Right hindlimb (tissue), 1 donor: ENCODE measurements at places on chromosomes 7 and 10.

- DNase-seq: no peak
Observed at GRCh38 chr10:132878730-132879407, 63.5 kb downstream of the CFAP46 start.

DNA sequence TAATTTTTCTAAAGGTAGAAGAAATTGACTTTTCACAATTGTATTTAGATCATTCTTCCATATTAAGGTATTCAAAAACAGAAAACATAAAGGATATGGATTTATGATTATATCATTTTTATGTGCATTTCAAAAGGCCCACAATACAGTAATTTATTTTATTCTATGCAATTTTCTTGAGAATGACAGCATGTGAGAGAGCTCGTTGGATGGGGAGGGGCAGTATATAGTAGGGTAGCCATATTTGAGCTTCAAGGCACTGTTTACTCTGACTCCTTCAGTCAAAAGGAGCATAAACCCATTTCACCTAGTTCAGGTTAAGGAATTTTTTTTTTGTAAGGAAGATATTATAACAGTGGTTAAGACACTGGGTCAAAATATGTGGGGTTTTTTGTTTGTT lies 140.8 kb upstream of the KAT6B start:
- DNase-seq: no peak

DNA sequence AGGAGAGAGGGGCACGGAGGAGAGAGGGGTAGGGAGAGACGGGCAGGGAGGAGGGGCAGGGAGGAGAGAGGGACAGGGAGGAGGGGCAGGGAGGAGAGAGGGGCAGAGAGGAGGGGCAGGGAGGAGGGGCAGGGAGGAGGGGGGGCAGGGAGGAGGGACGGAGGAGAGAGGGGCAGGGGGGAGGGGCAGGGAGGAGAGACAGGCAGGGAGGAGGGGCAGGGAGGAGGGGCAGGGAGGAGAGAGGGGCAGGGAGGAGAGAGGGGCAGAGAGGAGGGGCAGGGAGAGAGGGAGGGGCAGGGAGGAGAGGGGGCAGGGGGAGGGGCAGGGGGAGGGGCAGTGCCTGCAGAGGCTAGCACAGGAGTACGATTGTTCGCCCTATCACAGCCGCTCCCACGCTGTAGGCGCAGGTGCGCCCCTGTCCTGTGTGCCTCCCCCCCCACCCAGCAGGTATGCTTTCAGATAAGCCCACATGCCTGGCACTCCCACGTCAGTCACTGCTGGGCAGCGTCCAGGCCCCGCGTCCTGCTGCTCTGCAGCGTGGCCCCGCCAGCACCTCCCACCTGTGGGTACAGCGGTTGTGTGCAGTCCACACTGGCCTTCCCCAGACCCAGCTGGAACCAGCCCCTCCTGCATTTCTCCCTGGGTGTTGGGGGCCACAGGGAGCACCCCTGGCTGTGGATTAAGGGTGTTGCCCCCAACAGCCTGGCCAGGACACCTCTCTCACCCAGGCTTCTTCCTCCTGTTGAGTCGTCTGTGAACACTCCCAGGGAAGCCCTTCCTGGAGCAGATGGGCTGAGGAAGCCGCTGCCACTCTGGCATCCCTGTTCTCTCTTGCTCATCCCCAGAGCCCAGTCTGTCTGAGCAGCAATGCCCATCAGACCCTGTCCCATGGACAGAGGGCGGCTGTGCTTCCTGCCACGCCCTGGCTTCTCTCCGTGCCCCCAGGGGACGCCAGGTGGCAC lies 10.8 kb downstream of the NKX6-2 start:
- DNase-seq: no peak

GRCh38 chr10:71981015-71981875 lies 17.1 kb downstream of the CHST3 start:
- peak; percentile 73 for DNase-seq

DNA sequence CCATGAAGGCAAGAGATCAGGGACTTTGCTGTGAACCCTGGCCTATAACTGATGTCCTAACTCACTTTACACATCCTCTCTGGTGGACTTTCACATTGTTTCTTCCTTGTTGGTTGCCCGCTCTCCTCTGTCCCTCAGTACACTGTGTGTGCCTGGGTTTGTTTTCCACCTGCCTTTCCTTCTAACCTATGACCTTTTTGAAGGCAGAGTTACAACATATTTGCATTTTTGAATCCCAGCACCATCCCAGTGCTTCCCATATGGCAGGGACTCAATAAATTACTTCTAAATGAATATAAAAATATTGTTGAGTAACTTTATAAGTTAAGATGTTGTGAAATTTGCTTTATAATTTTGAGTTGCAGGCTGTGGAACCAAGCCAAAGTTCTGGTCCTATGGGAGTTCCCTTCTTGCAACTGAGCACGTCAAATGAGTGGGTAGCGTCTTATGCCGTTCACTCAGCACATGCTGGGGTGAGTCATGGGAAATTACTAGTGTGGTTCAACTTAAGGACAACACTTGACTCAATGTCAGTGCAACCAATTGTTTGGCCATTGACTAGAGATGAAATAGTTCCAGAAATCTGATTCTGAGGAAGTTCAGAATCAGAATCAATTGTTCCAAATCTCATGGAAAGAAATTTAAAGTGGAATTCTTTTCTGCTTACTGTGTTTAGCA lies 250.9 kb downstream of the TWIST1 start:
- peak; percentile 42 for DNase-seq

- DNase-seq: no peak
Observed at GRCh38 chr10:74118804-74119203, 31.8 kb downstream of the AP3M1 start.

- DNase-seq: no peak
Observed at GRCh38 chr7:26664735-26665416, 199.5 kb downstream of the SKAP2 start.

- no peak for DNase-seq
Observed at GRCh38 chr10:110304394-110304779, 333 bp downstream of the SMNDC1 start.

GRCh38 chr7:149218469-149219420 lies 20.7 kb upstream of the ZNF212 start:
- no peak for DNase-seq

GRCh38 chr10:77029777-77030717 lies 607.6 kb downstream of the KCNMA1 start:
- DNase-seq: no peak

DNA sequence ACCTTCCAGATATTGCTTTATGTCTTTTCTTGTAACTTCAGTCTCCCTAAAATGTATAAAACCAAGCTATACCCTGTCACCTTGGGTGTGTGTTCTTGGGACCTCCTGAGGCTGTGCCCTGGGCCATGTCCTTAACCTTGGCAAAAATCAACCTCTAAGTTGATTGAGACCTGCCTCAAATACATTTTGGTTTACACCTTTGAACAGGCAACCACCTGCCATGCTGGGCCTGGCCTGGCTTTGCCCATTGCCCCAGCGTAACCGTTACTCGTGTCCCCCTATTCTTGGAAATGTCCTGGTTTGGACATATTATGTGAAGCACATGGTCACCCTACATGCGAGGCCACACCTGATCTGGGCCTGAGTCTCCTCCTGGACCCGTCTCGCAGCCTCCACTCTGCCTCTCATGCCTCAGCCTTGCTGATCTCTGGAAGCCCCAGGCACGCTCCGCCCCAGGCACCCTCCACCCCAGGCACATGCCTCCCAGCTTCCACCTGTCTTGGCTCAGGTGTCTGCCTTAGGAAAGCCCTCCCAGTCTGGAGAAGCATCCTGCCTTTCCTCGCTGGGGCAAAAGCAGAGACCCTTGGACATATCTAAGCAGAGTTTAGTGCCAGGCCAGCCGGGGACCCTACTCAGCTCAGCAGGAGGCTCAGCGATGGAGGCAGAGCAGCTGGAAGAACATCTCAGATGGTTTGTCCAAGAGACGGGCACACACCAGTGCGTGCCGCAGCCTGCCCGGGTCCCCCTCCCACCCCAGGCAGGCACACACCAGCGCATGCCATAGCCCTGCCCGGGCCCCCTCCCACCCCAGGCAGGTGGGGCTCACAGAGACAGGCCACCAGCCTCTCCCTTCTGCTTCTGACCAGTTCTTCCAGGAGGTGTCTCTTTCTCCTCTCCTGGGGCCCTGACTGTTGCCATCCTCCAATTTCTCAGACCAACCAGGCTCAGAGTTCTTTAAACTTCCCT lies 4.0 kb upstream of the VIPR2 start:
- no peak for DNase-seq

GRCh38 chr10:18505456-18506118 lies 145.8 kb downstream of the NSUN6 start:
- no peak for DNase-seq

DNA sequence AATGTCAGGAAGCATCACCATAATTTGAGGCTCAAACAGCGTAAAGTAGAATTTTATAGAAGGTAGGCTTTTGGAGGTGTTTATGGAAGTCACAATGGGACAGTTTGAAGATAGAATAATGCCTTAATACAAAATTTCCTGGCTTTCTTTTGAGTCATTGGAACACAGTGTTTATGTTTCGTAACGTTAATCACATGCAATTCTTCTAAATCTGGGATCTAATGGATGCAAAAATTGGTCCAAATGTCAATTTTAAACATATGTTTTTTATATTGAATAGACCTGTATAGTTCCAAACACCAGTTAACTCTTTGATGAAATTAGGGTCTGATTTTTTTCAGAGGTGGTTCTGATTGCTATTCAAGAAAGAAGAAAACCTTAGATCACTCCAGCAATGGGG lies 86.5 kb upstream of the HPS1 start:
- no peak for DNase-seq

GRCh38 chr10:63214571-63214970 lies 81.4 kb downstream of the NRBF2 start:
- DNase-seq: no peak

DNA sequence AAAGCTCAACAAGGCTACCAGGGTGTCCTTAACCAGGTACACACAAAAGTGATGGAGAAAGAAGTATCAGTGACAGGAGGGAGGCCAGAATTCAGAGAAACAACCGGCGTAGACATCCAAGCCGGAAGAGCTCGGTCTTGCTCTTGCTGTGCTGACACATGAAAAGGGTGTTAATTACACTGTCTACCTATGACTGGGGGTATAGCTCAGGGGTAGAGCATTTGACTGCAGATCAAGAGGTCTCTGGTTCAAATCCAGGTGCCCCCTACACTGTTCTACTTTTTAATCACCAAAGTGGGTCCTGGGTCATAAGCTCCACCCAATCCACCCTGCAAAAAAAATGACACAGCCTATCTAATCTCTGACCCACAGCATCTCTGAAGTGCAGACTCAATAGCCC lies 86.9 kb upstream of the ZNF746 start:
- DNase-seq: no peak

GRCh38 chr7:121371883-121372282 lies 24.2 kb downstream of the FAM3C start:
- DNase-seq: no peak

- DNase-seq: no peak
Observed at GRCh38 chr7:32559480-32559879, 64.2 kb downstream of the AVL9 start.
